NAMALWA (cell line): ENCODE measurements at places on chromosomes 2 and 18.

DNA sequence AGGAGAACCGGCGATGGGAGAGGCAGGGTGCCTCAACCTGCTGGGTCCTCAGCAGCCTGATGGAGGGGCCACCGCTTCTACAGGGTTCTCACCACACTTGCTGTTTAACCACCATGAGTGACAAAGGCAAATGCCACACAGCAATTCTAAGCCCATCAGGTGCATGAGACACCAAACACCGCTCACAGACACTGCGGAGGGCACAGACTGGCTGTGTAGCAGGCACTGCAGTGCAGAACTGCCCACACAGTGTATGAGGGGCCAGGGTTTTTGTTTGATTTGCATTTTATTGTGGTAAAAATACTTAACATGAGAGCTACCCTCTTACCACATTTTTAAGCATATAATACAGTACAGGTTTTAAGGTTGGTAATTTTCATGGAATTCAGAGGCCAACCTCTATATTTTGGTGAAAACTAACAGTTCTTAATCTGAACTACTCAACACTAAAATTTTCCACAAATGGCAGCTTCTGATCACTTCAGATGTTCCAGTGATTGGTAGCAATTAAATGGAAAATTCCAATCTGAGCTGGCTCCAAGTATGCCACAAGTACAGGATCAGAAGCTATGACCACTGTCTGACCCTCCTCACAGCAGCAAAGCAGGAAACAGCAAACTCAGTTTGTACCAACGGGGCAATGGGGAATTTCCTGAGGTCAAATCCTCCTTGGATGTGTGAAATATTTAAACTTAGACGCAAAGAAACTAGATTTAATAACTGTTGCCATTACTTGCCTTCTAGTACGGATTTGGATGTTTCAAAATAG lies 67.7 kb downstream of the FAM210A start:
- no peak for DNase-seq

- no peak for DNase-seq
These were observed 23.4 kb downstream of the TCF7L1 start for GRCh38 chr2:85156619-85157018.

- no peak for DNase-seq
These were observed 72.3 kb downstream of the AFF3 start for GRCh38 chr2:100070078-100070477.

DNA sequence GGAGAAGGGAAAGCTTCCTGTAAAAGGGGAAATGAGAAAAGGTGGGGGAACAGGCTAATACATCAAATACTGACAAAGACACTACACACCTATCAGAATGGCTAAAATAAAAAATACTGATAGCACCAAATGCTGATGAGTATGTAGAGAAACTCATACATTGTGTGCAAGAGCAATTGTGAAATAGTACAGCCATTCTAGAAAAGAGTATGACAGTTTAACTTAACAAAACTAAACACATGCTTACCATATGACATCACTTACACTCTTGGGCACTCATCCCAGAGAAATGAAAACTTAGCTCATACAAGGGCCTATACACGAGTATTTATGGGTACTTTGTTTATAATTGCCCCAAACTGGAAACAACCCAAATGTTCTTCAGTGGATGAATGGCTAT lies 53.4 kb downstream of the ZNF638 start:
- DNase-seq, result no peak
